ENCODE measurements at places on chromosomes 3 and 15.

- no peak for DNase-seq
Observed at GRCh38 chr3:1330107-1330506, 237.3 kb downstream of the CNTN6 start.

GRCh38 chr3:38016410-38016809 is 13.0 kb downstream of the PLCD1 start:
- no peak for DNase-seq

DNA sequence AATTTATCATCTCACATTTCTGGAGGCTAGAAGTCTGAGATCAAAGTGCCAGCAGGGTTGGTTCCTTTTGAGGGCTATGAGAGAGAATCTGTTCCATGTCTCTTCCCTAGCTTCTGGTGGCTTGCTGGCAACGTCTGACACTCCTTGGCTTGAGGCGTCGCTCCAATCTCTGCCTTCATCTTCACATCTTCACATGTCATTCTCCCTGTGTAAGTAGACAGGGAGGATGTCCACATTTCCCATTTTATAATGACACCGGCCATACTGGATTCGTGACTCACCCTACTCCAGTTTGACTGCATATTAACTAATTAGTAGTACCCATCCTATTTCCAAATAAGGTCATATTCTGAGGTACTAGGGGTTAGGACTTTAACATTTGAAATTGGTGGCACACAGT is 17.5 kb upstream of the ARHGAP31 start:
- no peak for DNase-seq

GRCh38 chr15:86347245-86347644 is 267.6 kb downstream of the AGBL1 start:
- no peak for DNase-seq

GRCh38 chr15:35929740-35930444 is 383.9 kb upstream of the DPH6 start:
- no peak for DNase-seq

GRCh38 chr3:184821034-184821433 is 9.1 kb downstream of the VPS8 start:
- no peak for DNase-seq

DNA sequence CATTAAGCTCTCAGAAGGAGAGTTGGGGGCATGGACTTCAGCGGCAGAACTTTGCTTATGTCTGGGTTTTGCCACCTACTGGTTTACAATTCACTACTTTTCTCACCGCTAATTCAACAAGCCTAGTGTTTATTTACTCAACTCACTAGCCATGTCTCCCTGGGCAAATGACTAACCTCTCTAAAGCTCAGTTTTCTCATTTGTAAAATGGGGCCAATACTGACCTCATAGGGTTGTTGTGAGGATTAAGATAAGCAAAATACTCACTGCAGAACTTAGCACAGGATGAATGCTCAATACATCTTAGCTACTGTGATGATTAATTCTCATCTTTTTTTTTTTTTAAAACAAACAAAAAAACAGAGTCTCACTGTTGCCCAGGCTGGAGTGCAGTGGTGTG is 106.3 kb downstream of the CADPS start:
- no peak for DNase-seq
